Karpas-422 (cell line): ENCODE measurements at places on chromosomes 5 and 9. TPM values are rescaled to one million over a fixed set of nuclear protein-coding genes. Genes with fewer than 3 reads are reported as not detected.

GRCh38 chr9:131391020-131391419, 2.9 kb upstream of the PRRC2B start:
- no peak for DNase-seq

DNA sequence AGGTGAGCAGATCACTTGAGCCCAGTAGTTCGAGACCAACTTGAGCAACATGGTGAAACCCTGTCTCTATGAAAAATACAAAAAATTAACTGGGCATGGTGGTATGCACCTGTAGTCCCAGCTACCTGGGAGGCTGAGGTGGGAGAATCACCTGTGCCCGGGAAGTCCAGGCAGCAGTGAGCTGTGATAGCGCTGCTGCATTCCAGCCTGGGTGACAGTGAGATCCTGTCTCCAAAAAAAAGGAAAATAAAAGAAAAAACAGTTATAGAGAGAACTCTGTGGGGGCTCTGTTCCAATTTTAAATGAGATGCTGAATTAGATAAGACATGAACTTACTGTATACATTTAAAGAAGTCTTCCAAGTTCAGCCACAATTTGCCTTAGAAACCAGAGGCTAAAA, 44.2 kb downstream of the SLC38A9 start:
- DNase-seq: no peak

DNA sequence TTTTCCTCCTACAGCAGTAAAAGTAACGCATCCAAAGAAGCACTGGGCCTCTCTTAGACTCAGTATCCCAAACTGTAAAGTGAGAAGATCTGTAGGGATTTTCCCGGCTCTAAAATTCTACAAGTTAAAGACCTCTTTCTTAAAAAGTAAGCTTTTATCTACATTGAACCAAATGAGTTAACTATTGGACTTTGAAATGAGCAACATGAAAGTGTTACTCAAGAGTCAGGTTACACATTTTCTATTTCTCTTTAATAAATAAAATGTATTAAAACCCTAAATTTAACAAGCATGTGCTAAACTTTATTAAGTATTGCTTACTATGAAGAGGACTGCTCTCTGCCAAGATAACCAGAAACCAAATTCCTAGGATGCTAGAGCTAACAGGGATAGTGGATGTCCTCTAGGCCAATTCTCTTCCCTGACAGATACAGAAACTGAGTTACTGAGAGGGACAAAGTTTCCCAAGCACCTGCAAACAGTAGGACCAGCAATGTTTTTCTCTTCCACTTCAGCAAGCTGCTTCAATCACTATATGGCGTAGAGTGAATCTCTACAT, 21.7 kb downstream of the NFIB start:
- no peak for DNase-seq

The FAM221B gene
- total RNA-seq: not detected in 2 replicates

The GABRA1 gene
- not detected in 2 replicates for total RNA-seq

DNA sequence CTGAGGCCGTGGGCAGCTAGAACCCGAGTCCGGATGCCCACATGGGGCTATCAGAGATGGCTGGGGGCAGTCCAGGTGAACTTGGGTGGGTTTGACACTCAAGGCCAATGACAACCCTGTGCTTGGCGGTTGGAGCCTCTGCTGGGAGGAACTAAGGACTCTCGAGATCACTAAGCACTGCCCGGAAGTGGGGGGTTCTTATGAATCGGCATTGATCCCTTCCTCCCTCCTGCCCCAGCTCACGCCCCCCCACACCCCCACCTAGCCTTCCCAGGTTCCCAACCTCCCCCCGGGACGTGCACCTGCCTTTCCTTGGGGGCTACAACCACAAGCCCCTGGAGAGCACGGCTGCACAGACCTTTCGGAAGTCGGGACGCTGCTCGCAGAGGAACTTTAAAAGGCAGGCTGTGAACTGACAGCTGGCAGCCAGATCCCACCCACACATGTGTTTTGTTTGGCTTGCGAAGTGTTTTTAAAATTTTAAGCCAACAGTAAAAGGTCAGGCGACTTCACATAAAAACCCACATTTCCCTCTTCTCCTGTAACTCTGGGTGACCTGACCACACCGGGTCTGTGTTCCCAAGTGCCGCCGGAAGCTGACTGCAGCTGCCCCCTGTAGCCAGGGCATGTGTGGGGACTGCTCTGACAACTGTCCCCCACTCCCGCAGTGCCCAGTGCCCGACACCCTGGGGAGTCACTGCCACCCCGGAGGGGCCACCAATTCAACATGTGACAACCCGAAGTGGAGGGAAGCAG, 5.1 kb upstream of the RALGDS start:
- DNase-seq: no peak

- no peak for DNase-seq
These were observed 143.7 kb upstream of the WWC1 start for GRCh38 chr5:168147568-168148360.

DNA sequence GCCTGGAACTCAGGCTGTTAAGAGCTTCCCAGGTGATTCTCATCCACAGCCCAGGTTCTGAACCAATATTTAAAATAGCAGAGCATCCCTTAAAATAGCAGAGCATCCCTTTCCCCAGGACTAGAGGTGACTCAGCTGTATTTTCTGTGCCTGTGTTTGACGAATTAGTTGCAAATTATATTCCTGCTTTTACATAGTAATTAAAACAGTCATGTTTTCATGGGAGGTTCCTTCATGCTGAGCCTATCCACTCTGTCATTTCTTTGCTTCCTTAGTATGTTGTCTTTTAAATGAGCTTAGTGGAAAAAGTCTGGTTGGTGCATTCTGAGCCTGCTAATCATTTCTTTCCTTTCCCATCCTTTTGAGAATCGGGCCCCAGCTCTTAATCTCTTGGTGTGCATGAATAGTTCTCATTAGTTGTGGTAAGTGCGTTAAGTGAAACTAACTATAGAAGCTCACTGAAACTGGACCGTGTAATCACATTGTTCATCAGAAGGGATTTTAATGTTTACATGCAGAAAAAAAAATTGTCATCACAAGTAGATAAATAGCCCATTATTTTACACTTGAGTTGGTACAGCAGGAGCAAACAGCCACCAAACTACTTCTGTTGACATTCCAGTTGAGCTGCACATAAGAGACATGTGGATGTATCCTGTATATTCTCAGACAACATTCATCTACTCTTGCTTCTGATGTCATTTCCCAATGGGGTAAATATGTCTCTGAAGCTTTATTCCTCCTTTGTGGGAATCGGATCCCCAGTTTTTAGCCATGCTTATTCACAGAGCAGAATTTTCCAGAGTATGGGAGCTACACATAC, 596.9 kb upstream of the WWC1 start:
- no peak for DNase-seq

- DNase-seq: no peak
These were observed 207.9 kb downstream of the CNTLN start for GRCh38 chr9:17342696-17343095.

- DNase-seq: no peak
These were observed 296.7 kb downstream of the ARL15 start for GRCh38 chr5:54013556-54014194.
